ENCODE measurements at places on chromosomes 5 and 9.

DNA sequence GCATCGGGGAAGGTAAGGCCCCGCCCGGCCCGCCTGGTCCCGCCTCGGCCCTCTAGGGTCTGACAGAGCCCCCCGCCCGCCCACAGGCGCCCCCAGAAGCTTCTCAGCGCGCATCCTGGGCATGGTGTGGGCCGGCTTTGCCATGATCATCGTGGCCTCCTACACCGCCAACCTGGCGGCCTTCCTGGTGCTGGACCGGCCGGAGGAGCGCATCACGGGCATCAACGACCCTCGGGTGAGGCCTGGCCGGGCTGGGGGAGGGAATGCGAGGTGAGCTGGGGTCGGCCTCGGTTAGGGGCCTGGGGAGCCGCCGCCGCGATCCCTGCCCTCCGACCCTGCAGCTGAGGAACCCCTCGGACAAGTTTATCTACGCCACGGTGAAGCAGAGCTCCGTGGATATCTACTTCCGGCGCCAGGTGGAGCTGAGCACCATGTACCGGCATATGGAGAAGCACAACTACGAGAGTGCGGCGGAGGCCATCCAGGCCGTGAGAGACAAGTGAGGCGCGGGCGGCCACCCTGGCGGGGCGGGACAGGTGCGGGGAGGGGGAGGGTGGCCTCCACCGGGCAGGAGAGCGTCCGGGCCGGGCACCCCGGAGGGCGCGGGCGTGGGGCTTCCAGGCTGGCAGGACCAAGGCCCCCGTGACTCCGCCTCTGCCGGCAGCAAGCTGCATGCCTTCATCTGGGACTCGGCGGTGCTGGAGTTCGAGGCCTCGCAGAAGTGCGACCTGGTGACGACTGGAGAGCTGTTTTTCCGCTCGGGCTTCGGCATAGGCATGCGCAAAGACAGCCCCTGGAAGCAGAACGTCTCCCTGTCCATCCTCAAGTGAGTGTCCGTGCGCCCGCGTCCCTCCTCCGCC, 7.1 kb downstream of the LRRC26 start:
- no peak for DNase-seq

DNA sequence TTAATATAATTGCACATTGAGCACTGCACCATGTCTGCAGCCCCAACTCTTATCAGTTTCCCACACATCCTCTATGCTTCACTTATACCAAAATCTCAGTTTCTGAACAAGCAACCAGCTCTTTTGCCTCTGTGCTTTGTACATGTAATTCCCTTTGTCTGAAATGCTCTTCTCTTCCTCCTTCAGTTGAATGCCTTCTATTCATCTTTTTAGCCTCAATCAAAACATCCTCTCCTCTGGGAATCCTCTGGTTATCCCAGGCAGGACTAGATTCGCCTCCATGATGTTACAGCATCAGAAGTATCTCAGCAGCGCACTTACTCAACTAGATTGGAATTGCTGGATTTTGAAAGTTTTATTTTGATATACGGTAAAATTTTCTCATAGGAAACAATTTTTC, 143.3 kb downstream of the GAS1 start:
- no peak for DNase-seq

DNA sequence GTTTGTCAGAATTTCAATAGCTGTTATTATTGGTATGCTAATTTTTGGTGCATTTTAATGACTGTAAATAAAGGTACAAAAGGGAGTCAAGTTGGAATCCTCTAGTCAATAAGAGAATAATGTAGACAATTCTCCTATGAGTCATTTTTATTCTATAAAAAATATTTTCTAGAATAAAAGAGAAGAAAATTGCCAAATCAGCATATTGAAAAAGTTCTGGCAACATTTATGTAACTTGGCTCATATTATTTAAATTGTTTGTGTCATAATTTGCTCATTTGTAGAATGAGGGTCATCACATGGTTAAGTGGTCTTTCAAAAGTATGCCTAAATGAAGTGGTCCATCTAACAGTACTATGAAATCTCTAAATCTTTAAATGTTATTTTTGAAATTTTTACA, 1719.8 kb upstream of the WWC1 start:
- no peak for DNase-seq

DNA sequence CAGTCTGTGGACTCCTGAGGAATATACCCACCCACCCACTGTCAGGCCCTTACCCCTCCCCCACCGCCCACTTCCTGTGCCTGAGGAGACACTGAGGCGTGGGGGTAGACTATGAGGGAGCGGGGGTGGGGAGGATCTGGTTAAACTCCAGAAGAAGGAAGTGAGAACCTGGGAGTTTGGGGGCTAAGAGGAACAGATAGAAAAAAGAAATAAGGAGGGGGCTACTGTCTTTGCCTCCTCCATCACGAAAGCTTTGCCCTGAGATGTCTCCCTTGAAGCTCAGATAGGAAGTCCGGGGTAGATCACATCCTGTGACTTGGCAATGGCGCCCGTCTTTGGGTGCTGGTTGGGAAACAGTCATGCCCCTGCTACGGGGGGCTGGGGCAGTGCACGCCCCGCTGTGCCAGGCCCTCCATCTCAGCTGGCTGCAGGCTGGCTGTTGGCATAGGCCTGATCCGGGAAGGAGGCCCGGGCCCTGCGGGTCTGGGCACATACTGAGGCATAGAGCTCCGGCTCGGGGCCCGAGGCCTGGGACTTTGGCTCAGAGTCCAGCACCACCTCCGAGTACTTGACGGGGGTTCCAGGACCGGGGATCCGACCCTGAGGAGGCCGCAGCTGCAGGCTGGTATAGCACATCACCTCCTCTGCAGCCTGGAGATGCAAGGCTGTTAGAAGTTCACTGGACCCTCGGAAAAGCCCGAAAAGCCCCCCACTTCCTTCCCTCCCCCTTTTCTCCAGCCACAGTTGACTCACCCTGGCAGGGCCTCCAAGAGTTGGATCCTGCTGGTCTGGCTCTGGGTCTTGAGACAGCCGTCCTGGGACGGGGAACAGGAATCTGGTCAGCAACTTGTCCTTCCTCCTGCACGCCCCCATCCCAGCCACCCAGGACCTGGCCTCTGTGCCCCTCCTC, 1.0 kb downstream of the SIT1 start:
- DNase-seq, result no peak

GRCh38 chr5:82622205-82622604, 344.1 kb upstream of the RPS23 start:
- no peak for DNase-seq

DNA sequence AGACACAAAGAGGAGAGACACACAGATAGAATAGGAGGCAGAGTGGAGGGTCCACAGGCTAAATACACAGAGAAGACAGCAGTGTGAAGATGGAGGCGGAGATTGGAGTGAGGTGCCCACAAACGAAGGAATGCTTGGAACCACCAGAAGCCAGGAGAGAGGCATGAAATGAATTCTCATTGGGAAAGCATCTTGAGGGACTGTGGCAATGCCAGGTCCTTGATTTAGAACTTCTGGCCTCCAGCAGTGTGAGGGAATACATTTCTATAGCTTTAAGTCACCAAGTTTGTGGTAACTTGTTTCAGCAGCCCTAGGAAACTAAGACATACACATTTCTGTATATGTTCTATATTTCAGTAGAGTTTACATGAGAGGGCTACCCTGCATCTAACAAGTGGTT, 396.6 kb upstream of the ZNF608 start:
- DNase-seq, result no peak

DNA sequence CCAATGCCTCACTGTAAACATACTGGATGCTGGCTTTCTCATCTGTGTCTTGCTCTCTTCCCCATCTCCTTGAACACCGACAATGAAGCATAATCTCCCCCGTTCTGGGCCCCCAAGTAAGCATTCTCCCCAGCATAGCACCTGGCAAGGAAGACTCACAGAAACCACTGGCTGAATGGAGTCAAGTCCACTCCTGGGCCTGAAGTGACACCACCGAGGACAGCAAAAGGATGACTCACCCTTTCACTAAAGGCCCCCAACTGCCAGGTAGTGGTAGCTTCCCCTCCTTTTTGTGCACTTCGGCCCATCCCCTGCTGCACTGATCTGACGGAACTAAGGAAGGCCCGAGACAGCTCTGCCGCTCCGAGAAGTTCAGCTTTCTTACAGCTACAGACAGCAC, 9.4 kb downstream of the VDAC1 start:
- no peak for DNase-seq

GRCh38 chr5:178940569-178941360, at the start of gene ZNF454:
TSS of gene ZNF454 (plus strand) at chr5:178941198. CDS start at chr5:178942792, 1,594 bp downstream.
- no peak for DNase-seq

- DNase-seq, result peak; percentile 69
Observed at GRCh38 chr5:119355685-119356611, at the start of gene TNFAIP8. TSS of gene TNFAIP8 (plus strand) at chr5:119356019. CDS start at chr5:119356091, 72 bp downstream.

DNA sequence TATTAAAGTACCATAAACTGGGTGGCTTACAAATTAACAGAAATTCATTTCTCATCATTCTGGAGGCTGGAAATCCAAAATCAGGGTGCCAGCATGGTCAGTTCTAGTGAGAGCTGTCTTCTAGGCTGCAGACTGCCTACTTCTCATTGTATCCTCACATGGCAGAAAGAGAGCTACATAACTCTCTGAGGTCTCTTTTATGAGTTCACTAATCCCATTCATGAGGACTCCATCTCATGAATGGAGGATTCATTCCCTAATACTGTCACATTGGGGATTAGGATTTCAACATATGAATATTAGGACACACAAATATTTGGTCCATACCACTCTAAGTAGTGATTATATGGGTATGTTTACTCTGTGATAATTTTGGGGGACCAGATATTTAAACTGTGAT, 84.0 kb downstream of the ERP44 start:
- no peak for DNase-seq

- DNase-seq, result no peak
Observed at GRCh38 chr5:34606101-34606500, 50.0 kb upstream of the RAI14 start.

DNA sequence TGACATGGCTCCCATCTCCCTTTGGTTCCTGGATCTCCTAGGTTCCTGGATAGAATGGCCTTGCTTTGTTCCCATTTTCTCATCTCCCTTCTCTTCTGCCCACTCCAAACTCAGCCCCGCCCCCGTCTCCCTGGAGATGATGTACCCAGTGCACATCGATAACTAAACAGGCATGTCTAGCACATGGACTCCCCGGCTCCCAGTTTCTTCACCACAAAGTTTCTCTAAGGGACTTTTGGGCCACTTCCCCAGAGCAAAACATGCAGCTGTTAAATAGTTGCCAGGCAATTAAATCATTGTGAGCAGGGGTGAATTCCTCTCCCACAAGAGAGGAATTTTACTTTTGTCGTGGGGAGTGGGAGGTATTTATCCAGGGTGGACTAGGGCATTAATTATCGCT, 259.0 kb downstream of the GADD45G start:
- no peak for DNase-seq

DNA sequence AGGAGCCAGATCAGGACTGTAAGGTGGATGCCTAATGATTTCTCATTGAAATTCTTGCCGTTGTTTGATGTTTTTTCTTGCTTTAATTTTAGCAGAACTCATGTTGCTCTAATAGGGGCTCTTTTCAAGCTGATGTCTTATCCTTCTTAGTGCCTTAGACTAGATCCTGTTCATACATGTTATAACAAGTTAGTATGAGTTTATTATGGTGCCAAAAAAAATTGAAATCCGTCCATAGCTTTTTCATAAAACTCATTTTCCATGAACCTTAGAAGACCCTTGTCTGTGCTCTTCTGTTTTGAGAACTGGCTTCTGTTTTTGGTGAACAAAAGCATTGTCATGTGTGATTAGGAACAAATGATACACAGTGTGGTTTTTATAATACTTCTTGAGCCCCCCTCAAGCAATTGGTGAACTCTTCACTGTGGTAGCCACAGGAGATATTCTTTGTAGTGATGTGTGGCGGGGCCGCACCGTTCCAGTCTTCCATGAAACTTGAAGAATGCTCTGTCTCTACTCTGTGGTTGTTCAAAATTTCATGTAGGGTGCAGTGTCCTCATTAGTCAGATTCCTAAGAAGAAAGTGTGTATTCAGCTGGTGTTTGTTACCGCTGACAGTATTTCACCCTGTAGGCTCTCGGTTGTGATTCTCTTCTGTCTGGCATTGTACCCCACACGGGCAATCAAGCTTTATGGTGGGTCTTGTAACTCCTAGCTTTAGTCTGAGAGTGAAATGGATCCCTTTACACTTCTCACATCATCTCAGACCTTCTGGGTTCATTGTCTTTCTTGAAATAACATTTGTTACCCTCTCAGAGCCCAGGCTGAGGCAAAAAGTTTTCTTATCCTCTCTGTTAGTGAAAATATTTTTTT, 10.7 kb downstream of the OTULIN start:
- no peak for DNase-seq

- DNase-seq, result no peak
Observed at GRCh38 chr9:129359916-129360536, 182.0 kb upstream of the IER5L start.

GRCh38 chr5:132492386-132493125, 2.0 kb upstream of the IRF1 start:
- DNase-seq, result no peak

- DNase-seq, result no peak
Observed at GRCh38 chr5:115859378-115859777, 17.6 kb downstream of the AP3S1 start.

DNA sequence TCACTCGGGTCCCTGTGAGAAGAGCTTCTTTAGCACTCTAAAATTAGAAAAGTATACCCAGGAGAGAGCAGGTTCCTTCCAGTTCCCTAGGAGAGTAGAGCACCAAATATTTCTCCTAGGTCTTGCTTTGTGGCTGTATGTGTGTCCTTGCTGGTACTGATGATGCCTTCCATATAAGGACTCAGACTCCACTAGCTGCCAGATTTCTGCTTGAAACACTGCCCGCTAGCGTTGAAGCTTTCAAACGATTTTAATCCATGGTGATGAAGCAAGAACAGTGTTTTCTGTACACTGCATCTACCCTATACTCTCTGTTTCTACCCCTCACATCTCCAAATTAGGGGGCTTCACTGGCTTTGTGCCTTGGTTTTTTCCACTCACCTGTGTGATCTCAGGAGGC, 2.4 kb upstream of the SMC2 start:
- no peak for DNase-seq

GRCh38 chr5:177514541-177514940, 2.2 kb downstream of the DDX41 start:
- no peak for DNase-seq

DNA sequence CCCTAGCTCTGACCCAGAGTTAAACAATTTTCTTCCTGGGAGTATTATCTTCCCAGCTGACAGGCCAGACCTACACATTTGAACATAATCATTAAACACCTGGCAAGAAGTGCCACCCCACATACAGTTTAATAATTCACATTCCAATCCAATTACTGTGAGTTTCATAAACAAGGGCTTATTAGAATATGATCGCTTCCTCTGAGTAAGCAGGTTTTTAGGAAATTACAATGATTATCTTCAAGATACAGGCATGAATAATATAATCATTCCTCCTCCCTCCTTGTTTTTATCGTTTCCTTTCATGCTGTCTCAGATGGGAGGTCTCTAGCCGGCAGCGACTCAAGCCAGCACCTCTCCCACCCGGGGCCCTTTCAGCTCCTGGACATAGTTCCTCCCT, 15.8 kb upstream of the KIF4B start:
- no peak for DNase-seq

DNA sequence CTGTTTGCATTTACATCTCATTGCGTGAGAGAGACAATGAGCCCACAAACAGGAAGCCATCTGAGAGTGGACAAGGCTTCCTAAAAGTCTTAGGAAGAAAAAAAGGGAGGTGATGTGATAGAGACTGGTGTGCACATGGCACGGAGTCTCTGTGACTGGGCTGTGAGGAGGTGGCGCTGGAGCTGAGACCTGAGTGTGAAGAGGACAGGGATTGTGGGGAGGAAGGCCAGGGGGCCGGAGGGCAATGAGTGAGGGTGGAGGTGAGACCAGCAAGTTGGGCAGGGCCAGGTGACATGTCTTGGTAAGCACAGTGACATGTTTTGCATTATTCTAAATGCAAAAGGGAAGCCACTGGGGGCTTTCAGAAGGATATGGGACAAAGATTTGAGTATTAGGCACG, 45.0 kb downstream of the TSPAN17 start:
- DNase-seq, result no peak

GRCh38 chr9:2764353-2764752, 47.0 kb downstream of the KCNV2 start:
- no peak for DNase-seq
